NCI-H2081 treated with DMSO at 0.1 percent for 48 hours (cell line): ENCODE measurements at places on chromosomes 6 and 20.
A peak's percentile ranks its signal among the peaks of the same experiment; 100 is the strongest.

GRCh38 chr6:145349950-145350510, 385.3 kb downstream of the EPM2A start:
- no peak for DNase-seq

DNA sequence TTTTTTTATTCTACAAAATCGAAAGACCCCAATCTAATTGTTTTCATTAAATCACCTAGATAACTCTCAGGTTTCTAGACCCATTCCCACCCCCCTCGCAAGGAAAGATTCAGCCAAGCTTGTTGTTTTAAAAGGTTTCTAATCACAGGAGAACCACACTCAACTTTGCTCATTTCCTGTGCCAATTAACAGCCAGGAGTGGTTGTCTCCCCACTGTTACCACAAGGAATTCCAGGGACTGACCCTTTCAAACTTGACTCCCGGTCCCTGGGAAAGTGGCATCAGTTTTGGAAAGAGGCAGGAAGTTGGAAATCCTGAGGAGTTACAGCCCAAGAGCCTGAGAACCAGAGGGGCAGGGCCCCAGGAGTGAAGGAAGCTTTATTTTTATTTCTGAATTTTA, 561.3 kb upstream of the JAG1 start:
- no peak for DNase-seq

- no peak for DNase-seq
These were observed 108.9 kb downstream of the SNX5 start for GRCh38 chr20:17859616-17860232.

DNA sequence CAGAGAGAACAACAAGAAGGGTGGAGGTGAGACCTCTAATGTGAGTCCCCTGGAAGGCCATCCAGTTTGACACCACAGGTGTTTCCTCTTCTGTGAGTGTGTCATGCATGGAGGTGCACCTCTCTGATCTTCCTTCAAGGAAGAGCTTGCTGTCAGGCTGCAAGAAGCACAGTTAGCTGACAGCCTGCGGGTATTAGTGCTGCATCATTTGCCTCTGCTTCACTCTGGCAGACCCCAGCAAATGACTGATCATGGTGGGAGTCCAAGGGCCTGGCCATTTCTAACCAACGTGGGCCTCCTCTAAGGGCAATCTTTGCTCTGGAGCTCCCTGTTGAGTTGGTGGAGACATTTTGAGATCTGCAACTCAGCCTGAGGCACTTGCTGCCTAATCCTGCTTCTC, 206.3 kb downstream of the EPHA7 start:
- no peak for DNase-seq

GRCh38 chr20:4059606-4060005, 44.2 kb upstream of the RNF24 start:
- no peak for DNase-seq

GRCh38 chr6:117933471-117933870, 26.4 kb downstream of the SLC35F1 start:
- no peak for DNase-seq

DNA sequence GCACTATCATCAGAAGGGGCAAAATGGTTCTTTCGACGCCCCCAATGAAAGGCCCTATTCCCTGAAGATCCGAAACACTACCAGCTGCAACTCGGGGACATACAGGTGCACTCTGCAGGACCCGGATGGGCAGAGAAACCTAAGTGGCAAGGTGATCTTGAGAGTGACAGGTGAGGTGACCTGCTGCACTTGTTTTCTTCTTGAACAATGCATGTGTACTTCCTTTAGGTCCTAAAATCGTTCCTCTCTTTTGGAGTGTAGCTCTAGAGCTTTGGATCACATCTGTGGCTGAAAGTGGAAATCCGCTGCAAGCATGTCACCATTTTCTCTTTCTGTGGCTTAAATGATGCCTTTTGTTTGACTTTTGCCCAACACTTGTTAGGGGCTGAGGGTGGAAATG, 14.0 kb downstream of the CD83 start:
- no peak for DNase-seq

- DNase-seq: no peak
These were observed 276.3 kb downstream of the BCKDHB start for GRCh38 chr6:80382811-80383210.

- no peak for DNase-seq
These were observed 157.6 kb upstream of the PDE7B start for GRCh38 chr6:135693811-135694370.

DNA sequence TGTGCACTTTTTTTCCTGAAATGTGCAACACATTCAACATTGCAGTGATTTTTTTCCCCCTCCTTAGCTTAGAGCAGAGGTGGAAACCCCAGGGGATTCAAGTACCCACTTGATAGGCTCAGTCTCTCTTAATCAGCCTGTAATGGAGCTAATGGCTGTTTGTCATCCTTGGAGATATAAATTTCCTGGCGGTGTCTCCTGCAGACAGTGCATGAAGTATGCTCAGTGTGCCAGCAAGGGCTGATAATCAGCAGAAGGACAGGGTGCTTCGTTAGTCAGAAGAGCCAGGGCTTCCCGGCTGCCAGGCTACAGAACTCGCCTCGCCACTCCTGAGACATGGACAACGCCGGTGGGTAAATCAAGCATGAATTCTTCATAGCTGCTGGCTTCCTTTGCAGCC, 69.8 kb upstream of the PHACTR2 start:
- DNase-seq: no peak

DNA sequence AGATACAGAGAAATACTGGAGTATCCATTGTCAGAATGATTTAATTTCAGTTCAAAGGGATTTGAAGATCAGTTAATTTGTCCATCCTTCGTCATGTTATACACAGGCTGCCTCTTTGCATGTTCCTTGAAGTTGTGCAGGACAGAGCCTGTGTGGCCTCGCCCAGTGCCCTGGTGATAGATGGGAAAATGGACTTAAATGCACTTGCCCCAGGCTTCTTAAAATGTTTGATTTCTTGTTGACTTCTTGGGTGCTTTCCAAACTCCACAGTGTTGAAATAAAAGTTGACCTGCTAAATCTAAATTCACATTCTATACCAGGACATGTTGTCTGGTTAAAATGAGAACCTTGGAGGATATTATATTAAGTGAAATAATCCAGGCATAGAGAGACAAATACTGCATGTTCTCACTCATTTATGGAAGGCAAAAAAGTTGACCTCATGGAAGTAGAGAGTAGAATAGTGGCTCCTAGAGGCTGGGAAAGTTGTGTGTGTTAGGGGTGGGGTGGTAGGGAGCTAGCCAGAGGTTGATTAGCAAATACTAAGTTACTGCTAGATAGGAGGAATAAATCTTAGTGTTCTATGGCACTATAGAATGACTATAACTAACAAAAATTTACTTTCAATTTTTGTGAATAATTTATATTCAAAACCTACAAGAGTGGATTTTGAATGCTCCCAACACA, 25.3 kb downstream of the MARCKS start:
- no peak for DNase-seq

- peak; percentile 43 for DNase-seq
These were observed 114.2 kb upstream of the BEND6 start for GRCh38 chr6:56840467-56841380.

DNA sequence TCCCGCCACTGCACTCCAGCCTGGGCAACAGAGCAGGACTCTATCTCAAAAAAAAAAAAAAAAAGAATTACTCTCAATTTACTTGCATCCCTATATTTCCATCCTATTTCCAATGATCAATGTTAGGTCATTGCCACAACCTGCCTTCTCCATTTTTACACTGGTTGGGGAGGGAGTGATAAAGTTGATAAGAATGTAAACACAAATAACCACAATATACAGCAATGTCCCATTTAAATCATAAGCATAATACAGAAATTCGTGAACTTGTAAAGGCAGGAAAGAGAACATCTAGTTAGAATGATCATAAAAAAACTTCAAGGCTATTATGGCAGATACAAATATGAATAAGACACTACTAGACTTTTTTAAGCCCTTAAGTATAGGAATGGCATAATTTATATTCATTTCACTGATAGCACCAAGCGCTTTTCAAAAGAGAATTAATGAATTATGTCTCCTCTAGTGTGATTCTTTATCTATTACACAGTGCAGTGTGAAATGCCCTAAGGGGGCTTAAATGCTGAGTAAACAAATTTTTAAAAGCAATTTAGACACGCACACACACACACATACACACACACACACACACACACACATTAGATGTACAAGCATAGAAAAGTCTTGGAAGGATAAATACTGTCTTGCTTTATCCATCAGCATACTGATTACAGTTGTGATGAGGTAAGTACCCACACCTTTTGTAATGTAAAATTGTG, 33.5 kb upstream of the RAB23 start:
- no peak for DNase-seq

DNA sequence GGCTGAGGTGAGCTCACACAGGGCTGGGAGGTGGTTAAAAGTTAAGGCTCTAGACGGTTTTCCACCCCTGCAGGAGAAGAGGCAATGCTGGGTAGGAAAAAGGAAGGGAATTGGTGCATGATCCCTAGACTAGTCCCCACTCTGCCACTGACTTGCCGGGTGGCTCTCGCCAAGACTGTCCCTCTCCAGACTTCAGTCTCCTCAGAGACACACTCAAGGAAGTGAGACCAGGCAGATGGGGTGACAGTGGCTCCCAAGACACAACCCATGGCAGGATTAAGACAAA, 13.1 kb downstream of the C20orf96 start:
- no peak for DNase-seq

DNA sequence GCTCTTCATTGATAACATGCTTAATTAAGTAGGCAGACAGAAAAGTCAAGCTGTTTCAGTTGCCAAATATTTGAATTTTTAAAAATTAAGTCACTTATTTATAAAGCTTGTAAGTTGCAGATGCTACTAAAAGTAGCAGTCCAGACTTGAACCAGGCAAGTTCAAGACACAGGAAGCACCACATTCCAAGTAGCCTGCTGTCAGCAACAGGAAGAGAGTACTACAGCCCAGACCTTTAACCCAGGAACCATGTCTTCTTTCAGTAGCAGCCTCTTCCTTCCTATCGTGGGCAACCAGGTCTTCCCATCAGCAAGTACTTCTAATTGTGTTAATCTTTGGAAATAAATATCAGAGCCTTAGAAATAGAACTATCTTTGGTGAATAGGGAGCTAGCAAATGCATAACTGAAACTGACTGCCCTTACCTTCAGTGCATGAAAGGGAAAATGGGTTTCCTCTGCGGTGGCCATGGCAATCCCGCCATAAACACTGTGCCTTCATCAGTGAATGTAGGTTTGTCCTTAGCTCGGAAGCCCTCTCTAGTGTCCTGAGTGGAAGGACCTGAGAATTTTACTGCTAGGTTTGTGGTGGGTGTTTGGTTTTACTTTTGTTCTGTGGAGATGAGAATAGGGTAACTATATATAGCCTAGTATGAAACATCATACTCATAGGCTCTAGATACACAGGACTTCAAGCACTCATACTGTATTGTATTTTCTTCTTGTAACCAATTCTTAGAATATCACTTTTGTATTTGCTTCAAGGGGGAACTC, 95.6 kb downstream of the SYCP2 start:
- no peak for DNase-seq

- DNase-seq: no peak
These were observed 121.9 kb downstream of the SIM1 start for GRCh38 chr6:100342830-100343229.

DNA sequence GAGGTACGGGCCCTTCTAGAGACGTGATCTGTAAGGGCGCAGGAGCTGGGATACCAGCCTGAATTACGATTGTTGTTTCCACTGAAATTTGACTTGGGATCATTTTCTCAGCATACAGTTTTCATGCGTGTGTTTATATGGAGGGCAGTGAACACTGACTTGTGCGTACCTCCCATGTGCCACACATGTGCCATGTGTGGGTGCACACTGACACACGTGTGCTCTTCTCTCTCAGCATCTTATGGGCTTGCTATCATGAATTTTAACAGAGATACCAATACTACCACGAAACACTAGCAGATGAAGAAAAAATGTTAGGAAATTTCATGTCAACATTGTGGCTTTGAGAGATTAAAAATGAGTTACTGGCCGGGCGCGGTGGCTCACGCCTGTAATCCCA, 39.1 kb downstream of the L3MBTL3 start:
- DNase-seq: no peak

- peak; percentile 62 for DNase-seq
These were observed 154.9 kb upstream of the FERMT1 start for GRCh38 chr20:6277661-6278240.

DNA sequence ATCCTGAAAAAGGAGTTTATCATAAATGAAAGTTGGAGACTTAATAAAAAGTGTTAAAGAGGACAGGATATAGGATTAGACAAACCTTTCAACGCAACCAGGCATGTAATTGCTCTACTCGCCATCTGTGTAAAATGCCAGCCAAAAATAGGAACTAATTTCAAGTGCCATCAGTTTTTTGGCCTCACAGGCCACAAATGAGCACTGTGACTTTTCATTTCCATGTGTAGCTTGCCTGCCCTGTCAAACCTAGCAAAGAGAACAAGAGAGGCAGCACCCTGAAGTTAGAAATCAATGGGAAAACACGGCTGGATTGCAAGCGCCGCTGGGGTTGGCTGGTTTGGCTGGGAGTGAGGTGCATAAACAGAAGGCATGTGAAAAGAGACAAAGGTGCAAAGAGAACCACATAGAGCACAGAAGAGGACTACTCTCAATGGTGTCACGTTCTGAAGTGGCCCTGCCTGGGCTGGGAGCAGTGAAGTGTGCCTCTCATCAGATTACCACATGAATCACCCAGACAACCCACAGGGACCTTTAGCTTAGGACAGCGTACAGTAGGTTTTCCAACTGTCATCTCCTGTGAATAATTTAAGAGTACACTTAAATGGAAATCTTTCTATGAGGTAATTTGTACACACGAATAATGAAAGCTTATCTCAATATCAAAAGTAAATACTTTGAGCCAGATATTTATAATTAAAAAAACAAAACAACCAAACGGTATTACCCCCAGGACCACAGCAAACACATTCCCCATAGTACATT, 78.0 kb upstream of the NHSL1 start:
- no peak for DNase-seq

DNA sequence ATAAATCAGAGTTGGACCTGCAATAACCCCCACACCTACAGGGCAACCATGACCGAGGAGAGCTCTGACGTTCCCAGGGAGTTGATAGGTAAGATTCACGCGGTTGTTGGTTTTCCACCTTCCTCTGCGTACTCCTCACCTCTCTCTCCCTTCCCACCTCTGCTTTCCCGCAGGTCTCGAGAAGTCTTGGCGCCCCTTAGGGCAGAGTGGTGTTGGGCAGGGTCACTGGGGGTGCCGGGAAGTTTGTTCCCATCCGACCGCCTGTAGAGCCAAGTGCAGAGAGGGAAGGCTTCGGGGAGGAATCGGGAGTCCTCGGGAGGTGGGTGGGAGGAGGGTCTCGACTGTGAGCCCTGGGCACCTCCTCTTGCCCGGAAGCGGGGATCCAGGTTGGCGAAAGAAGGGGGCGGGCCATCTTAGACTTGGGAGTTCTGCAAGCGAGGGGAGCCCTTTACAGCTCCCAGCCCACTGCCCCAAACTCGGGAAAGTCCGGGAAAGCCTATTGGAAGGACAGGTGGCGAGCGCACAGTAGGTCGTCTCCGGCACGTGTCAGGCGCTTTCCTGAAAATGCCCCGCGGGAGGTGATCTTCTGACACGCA, 672 bp downstream of the CARMIL1 start:
- DNase-seq: no peak
